HEK293T (cell line): ENCODE measurements at places on chromosomes 4 and X.

GRCh38 chr4:163256680-163257343, 75.6 kb downstream of the NPY1R start:
- no peak for DNase-seq

GRCh38 chrX:78653118-78653822, 5.9 kb downstream of the RTL3 start:
- DNase-seq = no peak

- DNase-seq = peak; percentile 66
Observed at GRCh38 chr4:61200187-61200915, at the start of gene ADGRL3. ADGRL3 (plus strand) TSS chr4:61200326.

GRCh38 chr4:55121246-55121645, 4.1 kb downstream of the KDR start:
- DNase-seq = no peak

DNA sequence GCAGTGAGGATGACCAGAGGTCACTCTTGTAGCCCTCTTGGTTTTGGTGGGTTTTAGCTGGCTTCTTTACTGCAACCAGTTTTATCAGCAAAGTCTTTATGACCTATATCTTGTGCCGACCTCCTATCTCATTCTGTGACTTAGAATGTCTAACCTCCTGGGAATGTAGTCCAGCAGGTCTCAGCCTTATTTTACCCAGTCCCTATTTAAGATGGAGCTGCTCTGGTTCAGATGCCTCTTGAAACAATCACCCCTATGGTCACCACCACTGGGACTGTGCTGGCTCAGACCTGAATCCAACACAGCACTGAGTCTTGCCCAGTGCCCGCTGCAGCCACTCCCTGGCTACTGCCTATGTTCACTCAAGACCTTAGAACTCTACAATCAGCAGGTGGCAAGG, 49.4 kb downstream of the MCUB start:
- DNase-seq = no peak

GRCh38 chrX:8484360-8484949, 19.8 kb downstream of the VCX3B start:
- no peak for DNase-seq

- DNase-seq = peak; percentile 33
Observed at GRCh38 chr4:109559625-109559982, 442 bp upstream of the MCUB start.

DNA sequence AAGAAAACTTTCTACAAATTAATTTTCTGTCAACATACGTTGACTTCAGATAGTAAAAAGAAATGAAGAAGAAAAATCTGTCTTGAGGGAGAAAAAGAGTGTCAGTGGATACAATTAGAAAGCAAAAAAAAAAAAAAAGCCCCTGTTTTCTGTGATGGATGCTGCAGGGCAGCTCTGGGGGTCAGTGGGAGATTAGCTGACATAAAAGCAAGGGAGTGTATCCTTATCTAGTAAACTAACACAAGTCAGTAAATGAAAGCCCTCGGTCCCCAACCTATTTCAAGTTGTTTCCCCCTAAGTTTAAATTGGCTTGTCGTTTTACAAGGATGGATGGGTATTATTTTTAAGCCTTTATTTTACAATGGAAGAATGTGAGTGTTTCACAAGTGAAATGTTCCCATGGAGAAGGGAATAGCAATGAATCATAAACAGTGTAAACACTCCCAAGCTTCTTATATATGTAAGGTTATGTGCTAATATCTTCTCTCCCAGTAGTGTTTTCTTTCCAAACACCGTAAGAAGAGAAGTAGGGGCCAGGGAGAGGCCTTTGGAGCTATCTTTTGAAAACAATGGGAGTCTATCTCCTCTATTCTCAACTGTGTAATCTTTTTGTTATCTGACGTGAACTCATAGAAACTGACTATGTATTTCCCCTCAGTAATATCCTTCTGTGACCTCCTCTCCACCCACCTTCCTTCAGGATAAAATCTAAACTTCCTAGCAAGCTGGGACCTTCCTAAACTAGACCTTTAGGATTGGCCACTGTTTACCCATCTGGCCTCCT, 347.7 kb downstream of the FBXO8 start:
- no peak for DNase-seq

GRCh38 chr4:32216502-32216901, 1496.3 kb downstream of the PCDH7 start:
- no peak for DNase-seq

DNA sequence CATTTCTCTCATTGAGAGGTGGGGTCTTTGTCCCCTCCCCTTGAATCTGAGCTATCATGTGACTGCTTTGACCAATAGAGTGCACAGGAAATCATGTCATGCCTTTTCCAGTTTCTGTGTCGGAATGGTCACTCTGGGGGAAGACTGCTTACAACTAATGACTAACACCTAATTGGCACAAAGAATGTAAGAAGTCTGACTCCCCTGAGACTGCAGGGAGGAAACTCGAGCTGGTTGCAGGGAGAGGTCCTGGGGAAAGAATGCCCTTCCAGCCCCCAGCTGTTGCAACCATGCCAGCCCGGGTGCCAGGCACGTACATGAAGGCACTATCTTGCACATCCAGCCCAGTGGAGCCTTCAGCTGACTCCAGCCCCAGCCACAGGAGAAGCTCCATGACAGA, 254.2 kb downstream of the DHX15 start:
- DNase-seq = no peak

DNA sequence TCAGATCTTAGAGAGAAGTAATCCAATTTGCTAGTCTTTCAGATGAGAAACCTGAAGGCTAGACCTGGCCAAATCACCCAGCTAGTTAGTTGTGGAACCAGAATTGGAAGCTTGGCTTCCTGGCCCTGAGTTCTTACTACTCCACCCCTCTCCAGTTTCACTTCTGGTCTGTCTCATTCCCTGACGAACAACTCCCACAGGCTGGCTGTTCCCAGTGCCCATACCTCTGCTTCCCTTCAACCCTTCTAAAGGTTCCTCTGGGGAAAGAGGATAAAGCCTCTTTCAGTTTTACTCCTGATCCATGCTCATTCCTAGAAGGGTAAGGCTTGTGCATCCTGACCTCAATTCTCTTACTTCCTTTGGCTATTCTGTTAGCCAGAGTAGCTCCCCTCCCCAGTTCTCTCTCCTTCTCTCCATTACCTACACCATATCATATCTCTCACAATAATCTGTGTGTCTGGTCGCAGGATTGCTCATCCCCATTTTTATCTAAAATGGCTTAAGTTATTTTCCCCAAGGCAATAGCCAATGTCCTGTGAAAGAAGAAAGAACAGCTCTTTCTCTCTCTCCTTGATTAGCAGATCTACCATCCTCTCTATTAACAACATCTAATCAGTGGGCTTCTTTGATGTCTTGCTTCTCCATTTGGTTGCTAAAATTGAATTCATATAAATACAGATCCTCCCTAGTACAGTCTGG, 155.0 kb upstream of the MAOA start:
- no peak for DNase-seq

DNA sequence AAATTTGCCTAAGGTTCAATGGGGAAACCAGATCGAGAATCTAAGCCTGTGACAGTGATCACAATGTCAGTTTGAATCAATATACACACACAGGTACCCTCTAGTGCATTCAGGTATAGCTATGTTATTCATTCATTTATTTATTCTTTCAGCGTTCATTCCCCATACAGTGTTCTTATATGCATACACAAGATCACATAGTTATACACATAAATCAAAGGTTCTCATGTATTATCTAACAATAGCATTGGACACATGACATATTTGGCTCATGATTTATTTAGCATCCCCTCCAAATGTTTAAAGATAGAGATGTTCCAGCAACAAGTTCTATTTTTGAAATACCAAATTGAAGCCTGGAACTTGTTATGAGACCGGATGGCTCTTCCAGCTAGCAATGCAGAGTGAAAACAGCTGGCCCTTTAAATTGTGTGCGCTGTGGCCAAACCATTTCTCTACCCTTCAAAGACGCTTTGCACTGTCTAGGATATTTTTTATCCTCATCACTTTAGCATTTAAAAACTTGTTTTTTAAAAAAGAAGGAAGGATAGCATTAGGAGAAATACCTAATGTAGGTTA, 131.0 kb downstream of the ATXN3L start:
- DNase-seq = no peak

DNA sequence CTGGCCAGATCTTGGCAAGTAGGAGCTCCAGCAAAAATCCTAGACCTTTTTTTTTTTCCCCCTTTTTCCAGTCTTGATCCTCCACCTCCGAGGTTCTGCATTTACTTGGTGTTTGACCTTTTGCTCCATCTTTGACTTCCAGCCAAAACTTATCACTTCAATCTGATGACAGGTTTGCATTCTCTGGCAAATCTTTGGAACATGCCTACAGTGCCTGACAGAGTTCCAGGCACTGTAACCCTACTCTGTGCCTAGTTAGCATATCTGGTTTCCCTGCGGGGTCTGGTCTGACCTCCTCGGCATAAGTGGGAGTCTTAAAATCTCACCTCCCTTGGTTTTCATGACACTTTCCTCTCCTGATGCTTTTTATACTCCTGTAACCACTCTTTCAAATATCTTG, 39.4 kb upstream of the NR3C2 start:
- DNase-seq = no peak

GRCh38 chr4:71126719-71127118, 133.3 kb downstream of the DCK start:
- DNase-seq = no peak

DNA sequence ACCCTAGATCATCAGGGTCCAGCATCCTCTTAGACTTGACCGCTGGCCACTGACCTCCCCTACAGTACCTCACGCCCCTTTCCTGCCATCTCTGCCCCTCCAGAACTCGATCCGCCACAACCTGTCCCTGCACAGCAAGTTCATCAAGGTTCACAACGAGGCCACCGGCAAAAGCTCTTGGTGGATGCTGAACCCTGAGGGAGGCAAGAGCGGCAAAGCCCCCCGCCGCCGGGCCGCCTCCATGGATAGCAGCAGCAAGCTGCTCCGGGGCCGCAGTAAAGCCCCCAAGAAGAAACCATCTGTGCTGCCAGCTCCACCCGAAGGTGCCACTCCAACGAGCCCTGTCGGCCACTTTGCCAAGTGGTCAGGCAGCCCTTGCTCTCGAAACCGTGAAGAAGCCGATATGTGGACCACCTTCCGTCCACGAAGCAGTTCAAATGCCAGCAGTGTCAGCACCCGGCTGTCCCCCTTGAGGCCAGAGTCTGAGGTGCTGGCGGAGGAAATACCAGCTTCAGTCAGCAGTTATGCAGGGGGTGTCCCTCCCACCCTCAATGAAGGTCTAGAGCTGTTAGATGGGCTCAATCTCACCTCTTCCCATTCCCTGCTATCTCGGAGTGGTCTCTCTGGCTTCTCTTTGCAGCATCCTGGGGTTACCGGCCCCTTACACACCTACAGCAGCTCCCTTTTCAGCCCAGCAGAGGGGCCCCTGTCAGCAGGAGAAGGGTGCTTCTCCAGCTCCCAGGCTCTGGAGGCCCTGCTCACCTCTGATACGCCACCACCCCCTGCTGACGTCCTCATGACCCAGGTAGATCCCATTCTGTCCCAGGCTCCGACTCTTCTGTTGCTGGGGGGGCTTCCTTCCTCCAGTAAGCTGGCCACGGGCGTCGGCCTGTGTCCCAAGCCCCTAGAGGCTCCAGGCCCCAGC, 5.2 kb downstream of the FOXO4 start:
- no peak for DNase-seq

GRCh38 chr4:74598611-74599325, 153.8 kb downstream of the AREG start:
- no peak for DNase-seq

DNA sequence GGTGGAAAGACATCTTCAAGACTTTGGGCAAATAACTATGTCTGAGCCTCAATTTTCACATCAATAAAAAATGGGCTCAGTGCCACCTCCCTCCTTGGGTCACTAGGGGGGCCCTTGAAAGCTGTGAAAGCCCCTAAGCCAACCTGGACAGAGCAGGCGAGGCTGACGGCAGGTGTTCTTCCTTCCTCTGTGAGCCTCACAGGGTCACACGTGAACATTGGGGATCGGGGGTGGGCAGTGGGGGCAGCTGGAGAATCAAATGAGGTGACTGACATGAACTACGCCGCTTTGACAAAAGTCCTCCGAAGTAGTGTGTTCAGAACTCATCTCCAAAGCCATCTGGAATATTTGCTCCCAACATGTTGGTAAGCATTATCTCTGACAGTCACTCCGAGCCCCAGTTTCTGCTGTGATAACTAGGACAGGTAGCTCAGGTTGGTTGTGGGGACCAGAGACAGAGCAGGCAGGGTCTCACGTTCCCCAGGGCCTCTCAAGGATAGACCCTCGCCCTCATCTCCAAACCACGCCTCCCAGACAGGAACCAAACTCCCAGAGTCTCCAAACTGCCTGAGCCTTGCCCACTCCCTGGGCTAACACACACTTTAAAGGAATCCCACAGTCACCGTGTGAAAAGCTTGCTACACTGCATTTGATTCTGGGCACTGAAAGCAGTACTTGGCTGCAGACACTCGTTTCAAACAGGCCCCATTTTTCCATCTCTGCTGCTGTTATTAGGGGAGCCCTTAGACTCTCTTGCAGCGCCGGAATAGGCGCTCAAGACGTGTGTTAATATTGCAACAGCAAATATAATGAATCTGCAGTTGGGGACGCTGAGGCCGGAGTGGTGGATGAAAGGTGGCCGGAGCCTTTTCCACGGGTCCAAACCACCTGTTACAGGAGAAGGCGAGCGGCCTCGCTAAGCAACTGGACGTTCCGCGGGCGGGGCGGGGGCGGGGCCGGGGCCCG, 717 bp upstream of the WFS1 start:
- DNase-seq = no peak

GRCh38 chr4:76216524-76216923, 2.9 kb upstream of the SCARB2 start:
- no peak for DNase-seq

DNA sequence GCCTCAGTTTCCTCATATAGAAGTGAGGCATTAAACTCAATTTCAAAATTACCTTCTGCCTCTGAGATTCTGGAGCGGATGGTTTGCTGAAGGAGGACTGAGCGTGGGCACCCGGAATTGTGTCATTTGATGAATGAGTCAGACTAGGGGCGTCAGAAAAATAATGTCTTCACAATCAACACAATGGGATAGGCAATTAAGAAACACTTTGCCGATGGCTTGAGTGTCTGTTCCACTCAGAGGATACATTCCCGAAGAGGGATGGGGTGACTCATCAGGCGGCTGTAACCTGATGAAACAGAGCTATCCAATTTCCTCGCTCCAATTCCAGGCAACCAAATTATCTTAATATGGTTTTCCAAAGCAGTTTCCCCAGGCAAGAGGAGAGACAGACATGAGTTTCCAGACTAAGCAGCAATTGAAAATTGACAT, 1.2 kb upstream of the CHRNA9 start:
- peak; percentile 26 for DNase-seq

DNA sequence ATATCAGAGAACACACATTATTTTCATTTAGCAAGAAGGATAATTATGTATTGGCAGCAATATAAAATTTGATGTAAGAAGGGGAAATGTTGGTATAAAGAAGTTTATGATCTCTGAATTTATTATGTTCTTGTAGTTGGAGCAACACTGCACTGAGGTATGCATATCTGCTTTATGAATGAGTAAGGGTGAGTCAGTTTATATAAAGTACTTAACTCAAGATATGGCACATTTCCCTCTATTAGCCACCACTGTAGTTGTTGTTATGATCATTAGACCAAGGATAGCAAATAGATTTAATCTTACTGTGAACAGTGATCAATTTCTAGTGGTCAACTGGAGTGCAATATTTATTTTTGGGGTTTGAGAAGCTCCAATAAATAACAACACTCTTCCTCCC, 66.6 kb downstream of the SNX25 start:
- no peak for DNase-seq

GRCh38 chrX:150219374-150220185, 143.5 kb upstream of the MAMLD1 start:
- no peak for DNase-seq

GRCh38 chr4:114694770-114695169, 96.2 kb downstream of the UGT8 start:
- DNase-seq = peak; percentile 9

GRCh38 chrX:67207912-67208311, 335.9 kb upstream of the AR start:
- no peak for DNase-seq

GRCh38 chrX:10660171-10660570, 39.8 kb upstream of the MID1 start:
- no peak for DNase-seq
